D341Med (cell line): ENCODE measurements at places on chromosomes 16 and 17.
A peak's percentile ranks its signal among the peaks of the same experiment; 100 is the strongest.

GRCh38 chr16:56774016-56774680 is 44.2 kb downstream of the NUP93 start:
- DNase-seq: peak; percentile 64

GRCh38 chr17:57959929-57960328 is 4.7 kb upstream of the CUEDC1 start:
- no peak for DNase-seq

GRCh38 chr17:10798332-10798749 is 5.6 kb downstream of the TMEM238L start:
- no peak for DNase-seq

- no peak for DNase-seq
Measured at GRCh38 chr16:64534180-64534780, 587.6 kb downstream of the CDH11 start.

GRCh38 chr17:2194889-2195335 is 108.7 kb downstream of the SMG6 start:
- DNase-seq: no peak

- DNase-seq: no peak
Measured at GRCh38 chr16:53156516-53156915, 101.7 kb downstream of the CHD9 start.

GRCh38 chr17:41619036-41619926 is 5.1 kb downstream of the KRT17 start:
- DNase-seq: no peak

DNA sequence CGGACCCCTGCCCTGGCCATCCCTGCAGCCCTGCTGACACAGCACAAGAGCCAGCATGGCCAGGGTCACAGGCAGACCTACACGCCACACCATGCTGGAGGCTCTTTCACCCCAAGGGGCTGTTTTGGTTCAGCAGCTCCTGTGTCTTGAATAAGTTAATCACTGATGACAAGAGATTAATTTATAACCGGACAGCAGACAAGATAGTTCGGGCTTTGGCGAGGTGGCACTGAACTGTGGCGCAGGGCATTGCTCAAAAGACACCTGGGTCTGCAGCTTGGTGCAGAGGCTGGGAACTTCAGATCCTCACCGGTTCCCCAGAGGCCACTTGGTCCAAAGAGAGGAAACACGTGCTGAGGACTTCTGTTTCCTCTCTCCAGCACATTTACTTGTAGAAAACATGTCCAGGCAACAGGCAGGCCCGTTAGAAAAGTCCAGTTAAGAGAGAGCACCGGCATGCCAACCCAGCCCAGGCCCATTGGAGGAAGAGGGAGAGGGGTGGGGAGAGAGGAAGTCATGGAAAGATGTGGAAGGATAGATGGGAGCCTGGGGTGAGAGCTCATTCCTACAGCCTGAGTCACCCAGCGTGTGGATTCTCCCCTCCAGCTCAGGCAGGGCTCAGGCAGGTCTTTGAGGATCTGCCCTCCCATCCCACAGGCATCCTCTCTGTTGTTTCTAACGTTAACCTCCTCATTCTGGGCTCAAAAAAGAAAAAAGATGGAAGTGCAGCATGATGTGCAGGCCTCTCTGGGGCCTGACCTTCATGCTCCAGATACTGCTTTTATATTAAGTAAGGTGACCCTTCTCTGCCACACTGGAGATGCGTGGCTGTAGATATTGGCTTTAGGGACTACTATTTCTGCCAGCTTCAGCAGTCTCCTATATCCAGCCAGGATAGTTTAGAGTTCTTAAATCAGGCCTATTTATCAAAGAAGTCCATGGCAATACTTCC is 80.0 kb upstream of the HNF1B start:
- DNase-seq: no peak

GRCh38 chr17:45282683-45283644 is 21.1 kb upstream of the SPATA32 start:
- peak; percentile 73 for DNase-seq

- no peak for DNase-seq
Measured at GRCh38 chr17:52357854-52358253, 199.3 kb upstream of the CA10 start.

DNA sequence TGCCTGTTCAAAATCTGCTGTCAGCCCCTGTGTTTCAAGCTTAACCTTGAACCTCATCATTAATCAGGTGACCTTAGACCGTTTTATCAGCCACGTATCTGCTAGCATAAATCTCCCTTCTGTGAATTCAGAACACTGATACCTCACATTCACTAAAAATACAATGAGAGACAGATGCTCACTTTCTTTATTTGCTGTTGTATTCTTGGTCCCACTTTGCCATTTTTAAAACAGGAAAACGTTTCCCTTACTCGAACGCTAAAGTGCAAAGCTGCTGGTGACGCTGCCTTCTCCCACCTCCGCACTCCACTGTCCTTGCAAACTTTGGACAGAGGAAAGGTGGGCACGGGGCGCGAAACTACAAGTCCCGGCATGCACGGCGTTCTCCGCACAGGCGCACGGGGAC is 220 bp upstream of the ARHGAP44 start:
- no peak for DNase-seq

DNA sequence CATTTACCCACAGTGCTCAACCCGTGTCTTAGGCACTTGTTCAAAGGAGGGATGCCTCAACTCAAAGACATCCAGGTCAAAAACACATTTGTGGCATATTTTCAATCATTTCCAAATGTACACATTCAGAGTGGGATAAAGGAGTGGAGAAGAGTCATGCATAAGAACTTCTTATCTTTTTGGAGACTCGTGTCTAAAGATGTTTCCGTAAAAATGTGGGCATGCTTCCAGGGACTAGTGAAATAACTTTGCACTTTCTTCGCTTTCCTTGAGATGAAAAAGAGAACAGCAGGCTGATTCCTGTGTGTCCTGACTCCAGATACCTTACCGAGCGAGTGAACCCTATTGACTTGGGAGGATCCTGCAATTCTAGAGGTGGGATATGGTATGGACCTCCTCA is 256.6 kb upstream of the KCNJ16 start:
- DNase-seq: no peak

DNA sequence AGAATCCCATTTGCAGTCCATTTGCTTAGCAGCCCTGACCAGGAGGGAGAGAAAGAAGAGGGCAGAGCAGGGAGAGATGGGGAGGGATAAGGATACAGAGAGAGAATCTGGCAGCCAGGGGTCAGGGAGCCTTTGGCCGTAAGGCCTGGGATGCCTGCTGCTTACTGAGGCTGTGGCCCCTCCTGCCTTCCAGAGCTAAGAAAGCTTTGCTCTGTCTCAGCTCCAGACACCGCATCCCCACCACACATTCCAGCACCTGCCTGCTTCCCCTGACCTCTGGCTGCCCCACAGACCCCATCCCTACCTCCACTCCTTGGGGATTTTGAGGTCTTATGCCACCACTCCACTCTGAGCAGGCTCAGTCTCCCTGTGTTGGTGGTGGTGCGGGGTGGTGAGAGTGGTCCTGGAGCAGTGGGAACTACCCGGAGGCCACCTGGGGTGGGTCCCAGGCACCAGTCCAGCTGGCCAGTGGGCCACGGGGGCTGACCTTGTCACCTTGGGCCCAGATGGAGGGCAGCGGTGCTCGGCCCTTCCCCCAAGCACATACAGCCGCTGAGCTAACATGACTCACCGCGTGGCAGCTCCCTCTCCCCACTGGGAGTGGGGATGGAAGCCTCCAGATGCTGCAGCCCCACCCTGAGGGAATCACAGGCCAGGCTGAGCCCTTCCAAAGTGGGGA is 58.3 kb downstream of the RAI1 start:
- peak; percentile 47 for DNase-seq

DNA sequence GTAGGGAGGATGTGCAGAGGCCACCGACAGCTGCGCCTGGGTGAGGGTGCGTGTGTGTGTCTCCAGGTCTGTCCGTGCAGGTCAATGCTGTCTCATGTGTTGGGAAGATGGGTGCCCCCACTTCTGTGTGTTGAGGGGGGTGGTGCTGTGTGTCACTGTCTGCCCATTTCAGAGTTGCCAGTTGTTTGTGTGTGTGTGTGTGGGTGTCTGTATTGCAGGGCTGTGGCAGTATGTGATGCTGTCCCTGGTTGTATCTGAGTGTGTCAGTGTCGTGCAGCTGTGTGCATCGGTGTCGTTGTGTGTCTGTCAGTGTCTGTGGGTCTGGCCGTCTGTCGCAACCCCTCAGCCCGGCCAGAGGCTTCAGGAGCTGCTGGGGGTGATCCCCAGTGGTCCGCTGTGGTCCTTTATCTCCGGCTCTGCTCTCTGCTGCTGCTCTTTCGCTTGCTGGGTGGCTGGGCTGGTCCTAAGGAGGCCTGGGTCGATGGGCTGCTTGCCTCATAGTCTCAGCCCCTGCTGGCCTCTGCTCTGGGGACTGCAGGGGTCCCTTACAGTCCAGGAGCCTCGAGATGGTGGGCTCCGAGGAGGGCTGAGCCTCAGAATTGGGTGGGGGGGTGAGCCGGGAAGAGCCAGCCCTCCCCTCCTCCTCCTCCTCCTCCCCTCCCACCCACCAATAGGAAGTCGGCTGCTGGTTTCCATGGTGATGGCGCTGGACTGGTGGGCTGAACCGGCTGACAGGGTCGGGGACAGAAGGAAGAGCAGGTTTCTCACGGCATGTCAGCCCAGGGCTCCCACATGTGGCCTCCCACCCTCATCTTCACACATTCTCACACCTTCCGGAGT is at the start of gene TSPOAP1:
TSPOAP1 (minus strand) TSS at position 601 of the 840 bp plus-strand sequence. CDS start 875 bp downstream, outside the sequence.
- DNase-seq: no peak

- DNase-seq: no peak
Measured at GRCh38 chr17:3724378-3725077, 825 bp downstream of the HASPIN start.

DNA sequence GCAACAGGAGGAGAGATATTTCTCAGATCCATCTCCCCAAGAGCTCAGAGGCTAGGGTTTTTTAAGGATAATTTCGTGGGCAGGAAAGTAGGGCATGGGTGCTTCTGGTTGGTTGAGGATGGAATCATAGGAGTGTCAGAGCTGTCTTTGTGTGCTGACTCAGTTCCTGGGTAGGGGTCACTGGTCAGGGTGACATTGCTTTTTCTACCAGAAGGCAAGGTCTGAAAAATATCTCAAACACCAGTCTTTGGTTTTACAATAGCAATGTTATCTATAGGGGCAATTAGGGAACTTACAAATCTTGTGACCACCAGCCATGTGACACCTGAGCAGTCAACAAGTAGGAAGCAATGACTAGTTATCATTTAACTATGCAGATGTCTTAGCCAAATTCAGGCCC is 82.9 kb upstream of the DYNLRB2 start:
- DNase-seq: no peak

- no peak for DNase-seq
Measured at GRCh38 chr16:56608876-56609462, 585 bp downstream of the MT2A start.

GRCh38 chr16:87238361-87238715 is 78.9 kb downstream of the C16orf95 start:
- peak; percentile 61 for DNase-seq

- DNase-seq: no peak
Measured at GRCh38 chr17:64209983-64210382, 53.1 kb downstream of the TEX2 start.

DNA sequence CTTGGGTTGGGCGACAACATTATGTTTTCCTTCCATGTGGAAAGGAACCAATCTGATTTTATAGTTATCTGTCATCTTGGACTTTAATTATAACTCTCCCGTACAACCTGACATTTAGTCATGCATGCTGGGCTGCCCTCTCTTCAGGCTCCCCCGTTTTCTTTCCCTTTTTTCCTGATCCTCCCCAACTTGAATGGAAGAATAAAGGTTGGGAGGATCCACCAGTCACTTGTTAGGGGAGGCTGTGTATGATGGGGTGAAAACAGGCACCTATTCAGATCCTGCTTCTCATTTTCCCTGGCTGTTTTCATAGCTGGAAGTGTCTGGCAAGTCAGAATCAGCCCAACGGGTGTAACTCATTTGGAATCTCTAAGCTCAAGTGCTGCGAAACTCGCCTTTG is 267.2 kb upstream of the SALL1 start:
- no peak for DNase-seq

- peak; percentile 86 for DNase-seq
Measured at GRCh38 chr17:43396491-43397060, 2.2 kb upstream of the ARL4D start.

GRCh38 chr16:73886426-73886825 is 410.2 kb upstream of the PSMD7 start:
- no peak for DNase-seq

DNA sequence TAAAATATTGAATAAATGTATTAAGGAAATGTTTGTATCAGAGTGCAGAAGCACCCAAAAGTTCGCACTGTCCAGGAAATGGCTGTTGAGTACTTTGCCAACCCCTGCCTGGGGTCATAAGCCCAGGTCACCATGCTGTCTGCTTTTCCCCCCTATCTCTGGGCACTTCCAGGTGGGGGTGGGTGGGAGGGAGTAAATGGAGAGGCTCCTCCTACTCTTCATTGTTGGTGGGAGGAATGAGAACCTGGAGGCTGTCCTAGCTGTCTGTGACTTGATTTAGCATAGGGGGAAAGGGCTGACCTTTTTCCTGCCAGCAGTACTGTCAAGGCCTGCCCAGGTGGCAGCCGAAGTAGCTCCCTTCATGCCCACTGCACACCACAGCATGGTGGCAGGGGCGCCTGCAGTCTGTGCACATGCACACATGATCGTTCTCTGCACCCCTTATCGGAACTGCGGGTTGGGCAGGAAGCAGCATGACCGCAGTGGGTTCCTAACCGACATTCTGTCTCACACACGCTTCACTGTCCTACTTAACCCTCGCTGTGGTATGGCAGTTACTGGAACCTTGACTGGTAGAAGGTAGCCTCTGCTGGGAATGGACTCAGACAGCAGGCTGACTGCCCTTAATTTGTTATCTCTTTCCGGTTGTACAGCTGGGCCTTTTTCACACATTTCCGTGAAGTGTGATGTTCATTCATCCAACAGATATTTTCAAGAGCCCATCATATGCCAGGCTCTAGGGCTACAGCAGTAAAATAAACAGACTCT is 41.5 kb downstream of the LDHD start:
- no peak for DNase-seq

DNA sequence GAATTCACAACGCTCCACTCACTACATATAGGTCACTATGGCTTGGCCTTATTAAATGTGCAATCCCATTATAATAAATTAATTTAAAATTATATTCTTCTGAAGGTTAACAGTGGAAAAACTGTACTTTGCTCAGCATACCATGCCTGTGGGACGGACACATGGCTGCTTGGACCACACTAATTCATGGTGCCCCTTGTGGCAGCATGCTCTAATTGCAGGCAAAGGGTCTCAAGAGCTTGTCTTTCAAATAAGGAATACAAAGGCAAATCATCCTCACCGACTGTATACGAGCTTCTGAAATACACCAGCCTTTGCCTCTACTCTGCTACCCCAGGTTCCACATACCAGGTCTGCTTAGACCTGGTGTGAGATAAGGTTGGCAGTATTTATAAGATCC is 11.7 kb downstream of the SMPD3 start:
- DNase-seq: no peak
